Stimulated activated CD8-positive, alpha-beta memory T cell treated with anti-CD3 and anti-CD28 coated beads, Interleukin-7, amount 100 ng/mL, for 1 hour (primary cell): ENCODE measurements at places on chromosomes 12 and 14.

GRCh38 chr12:23834076-23834475, 115.4 kb downstream of the SOX5 start:
- no peak for DNase-seq

DNA sequence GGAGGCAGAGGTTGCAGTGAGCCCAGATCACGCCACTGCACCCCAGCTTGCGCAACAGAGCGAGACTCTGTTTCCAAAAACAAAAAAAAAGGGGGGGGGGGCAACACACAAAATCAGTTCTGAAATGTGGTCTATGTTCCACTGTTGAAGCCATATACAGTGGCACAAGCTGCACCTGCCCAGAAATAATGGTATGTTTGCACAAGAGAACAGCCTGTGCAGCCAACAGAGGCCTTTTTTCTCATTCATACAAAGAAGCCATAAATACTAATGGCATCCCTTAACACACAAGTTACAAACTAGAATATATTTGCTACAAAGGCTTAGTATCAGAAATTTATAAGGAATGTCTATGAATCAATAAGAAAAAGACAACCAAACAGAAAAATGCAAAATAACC, 37.1 kb downstream of the ITPR2 start:
- no peak for DNase-seq

- no peak for DNase-seq
Observed at GRCh38 chr12:49335118-49335954, 1.7 kb downstream of the C1QL4 start.

- DNase-seq = no peak
Observed at GRCh38 chr12:56286044-56286830, 13.9 kb downstream of the CS start.

DNA sequence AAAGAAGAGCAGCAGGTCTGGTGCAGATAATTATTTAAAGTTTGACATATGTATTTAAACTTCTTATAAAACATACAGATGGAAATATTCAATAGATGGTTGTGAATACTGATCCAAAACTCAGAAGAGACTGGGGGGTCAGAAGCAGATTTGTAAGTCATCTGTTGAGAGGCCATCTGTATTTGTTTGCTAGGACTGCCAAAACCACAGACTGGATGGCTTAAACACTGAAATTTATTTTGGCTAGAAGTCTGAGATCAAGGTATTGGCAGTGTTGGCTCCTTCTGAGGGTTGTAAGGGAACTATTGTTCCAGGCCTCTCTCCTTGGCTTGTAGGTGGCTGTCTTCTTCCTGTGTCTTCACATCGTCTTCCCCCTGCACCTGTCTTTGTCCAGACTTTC, 153.9 kb downstream of the LRRK2 start:
- no peak for DNase-seq

DNA sequence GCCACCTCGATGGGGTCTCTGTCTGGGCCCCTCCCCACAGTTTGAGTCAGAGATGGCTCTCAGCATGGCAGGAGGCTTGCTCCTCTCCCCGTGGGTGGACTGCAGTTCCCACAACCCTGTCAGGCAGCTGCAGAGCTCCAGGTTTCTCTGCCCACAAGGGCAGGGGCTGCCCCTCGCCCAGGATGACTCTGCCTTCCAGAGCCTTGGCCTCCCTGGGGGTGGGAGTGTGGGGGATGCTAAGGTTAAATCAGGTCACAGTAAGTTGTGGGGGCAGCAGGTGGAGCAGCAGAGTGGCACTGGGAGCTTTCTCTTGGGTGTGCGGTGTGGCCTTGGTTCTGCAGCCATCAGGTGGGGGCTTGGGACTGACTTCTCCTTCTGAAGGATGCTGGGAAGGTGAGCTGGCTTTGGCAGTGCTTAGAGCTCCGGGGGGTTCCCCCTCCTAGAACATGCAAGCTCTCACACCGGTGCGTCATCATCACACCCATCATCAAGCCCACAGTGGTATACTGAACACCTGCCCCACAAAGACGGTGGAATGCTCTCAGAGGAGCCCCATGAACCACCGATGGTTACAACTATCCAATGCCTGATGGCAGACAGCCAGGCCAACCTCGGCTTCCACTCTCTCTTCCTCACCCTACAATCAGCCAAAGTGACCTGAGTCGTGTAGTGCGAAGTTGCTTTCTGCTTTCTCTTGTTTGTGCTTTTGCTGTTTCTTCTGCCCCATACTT, 39.7 kb downstream of the ERH start:
- no peak for DNase-seq

DNA sequence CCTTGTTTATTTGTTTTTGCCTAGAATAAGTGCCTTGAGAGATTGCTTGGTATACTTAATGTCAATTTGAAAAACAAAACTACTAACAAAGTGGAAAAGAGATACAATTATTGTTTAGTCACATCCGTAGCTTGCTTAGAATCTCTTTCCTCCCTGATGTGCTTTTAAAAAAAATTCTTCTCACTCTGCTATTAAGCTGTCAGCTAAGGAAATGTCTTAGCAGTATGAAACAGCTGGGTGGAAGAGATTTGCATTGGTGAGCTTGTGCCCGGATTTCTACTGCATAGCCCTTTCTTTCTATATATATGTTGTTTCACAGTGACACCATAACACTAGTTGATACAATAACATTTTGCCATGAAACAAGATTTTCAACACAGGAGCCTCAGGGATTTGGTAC, 229.4 kb upstream of the RGS6 start:
- DNase-seq = no peak
